ENCODE measurements at places on chromosomes 1 and 21.

DNA sequence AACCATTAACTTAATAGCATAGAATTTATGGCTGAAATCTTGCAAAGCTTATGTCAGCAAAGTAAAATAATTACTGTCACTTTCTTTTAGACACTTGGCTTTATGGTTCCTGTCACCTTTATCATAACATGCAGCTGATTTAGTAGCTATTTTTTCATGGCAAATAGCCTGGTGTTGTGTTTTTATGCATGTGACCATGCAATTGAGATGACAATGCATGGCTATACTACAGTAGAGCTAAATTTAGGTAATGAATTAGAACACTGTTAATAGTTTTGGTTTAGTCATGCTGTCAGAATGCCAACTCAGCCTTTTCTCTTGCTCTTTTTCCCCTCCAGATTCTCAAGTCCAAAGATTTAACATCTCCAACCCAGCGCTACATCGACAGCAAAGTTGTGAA is 88.6 kb downstream of the TGFB2 start:
- DNase-seq: no peak

DNA sequence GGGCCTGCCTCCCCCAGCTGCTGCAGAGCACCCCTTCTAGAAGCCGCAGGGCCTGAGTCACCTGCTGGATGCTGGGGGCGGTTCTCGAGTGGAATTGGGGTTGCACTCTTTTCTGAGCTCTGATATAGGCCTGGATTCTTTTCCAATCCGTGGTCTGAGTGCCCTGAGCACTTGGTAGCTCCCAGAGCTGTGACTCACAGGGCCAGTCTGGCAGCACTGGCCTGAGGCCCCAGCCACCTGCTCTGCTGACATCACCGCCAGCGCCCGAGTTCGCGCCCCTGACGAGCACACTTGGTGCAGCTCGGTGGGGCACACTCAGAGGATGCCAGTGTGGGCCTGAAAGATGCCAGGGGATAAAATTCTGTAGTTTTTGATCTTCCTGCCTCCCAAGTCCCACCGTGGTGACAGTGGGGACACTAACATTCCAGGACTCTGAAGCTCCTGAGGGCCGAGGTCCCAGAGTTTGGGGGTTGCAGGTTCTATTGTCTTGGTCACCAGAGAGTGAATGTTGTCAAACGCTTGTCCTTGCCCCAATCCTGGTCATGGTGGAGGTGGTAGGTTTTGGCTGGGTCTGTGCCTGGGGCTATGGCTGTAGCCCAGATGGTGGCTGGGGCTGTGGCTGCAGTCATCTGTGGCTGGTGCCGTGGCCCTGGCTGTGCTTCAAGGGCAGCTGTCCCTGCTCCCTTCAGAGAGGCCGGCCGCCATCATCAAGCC is 74.6 kb downstream of the OBSCN start:
- DNase-seq: no peak

DNA sequence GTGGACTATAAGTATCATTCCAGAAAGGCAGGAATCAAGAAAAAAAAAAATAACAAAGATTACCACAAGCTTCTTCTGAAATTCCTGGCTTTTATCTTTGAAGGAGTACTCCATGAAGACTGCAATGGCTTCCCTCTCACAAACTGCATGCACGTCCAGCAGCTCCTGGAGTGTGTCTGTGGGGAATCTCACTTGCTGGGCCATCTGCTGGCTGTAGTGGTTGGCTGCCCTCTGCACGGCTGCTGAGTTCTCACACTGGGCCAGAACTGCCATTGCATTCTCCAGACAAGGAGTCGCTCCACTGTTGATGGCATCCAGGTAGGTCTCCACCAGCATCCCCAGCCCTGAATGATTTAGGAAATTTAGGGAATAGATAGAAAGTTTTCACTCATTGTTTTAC is 23.3 kb upstream of the GBP2 start:
- DNase-seq: no peak

DNA sequence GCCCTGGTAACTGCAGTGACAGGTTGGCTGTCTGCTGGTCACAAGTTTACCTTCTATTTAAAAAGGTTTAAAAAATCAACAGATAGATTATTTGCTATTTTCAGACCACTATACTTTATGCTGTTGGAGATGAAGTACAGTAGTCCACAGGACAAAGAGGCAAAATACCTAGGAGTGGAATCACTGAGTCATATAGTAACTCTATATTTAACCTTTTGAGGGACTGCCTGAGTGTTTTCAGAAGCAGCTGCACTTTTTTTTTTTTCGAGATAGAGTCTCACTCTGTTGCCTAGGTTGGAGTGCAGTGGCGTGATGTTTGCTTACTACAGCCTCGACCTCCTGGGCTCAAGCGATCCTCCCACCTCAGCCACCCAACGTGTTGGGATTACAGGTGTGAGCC is 11.7 kb downstream of the CNIH4 start:
- no peak for DNase-seq

DNA sequence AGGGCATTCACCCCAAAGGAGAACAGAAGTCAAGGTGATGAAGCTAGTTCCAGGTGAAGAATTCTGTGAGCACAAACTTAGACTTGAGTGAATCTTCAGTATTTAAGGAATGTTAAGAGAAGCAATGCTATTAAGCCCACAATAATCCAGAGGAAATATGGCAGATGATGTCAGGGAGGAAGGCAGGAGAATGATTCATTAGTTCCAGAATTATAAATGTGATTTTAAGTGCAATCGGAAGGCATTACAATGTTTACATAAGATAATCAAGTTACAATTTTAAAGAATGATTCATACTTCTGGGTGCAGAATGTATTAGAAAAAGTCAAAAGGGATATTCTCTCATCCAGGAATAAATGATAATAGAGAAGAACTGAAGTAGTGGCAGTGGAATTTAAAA is 545.2 kb upstream of the BRINP3 start:
- DNase-seq: no peak

DNA sequence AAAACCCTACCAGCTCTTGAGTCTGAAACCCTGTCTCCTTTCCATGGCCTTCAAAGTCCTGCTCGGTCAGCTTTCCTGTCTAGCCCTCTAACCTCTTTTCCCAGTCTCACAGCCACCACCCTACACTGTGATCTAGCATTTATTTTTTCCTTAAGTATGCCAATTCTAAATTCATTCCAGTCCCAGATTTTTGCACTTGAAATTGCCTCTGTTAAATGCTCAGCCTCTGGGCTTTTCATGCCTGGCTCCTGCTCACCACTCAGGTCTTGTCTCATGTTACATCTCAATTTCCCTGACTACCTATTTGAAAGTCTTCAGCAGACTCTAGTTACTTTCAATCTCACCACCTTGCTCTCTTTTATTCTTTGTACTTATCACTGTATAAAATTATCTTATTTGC is 176.2 kb downstream of the ADGRL4 start:
- DNase-seq: no peak

GRCh38 chr1:38275960-38276359 is 229.4 kb upstream of the POU3F1 start:
- DNase-seq: no peak

DNA sequence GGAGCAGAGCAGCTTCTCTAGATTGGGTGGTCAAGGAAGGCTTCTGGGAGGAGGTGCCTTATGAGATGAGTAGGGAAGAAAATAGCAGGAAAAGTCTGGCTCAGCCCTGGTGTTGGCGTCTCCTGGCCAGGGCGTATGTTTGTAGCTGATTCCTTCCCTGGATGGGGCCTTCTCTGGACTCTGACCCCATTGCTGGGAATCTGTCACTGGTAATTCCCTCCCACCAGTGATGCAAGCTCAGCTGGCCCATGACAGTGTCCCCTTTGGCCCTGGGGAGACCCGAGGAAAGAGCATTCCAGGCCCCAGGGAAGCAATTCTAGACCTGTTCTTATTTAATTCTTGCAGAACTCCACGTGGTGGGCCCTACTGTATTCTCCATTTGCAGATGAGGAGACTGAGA is 20.7 kb downstream of the IGSF21 start:
- no peak for DNase-seq

DNA sequence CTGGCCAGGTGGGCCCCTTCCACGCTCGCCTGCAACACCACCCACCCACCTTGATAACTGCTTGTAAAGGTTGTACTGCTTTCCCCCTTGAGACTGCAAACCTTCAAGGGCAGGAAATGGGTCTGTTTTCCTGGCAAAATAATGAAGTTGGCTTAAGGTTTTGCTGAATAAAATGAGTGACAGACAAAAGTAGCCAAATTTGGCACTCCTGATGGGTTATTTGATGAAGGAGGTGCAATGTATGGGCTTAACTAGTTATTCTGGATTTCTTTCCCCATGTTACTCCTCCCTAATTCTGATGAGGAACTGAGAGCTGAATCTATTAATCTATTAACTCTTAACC is 14.6 kb upstream of the HLCS start:
- no peak for DNase-seq

DNA sequence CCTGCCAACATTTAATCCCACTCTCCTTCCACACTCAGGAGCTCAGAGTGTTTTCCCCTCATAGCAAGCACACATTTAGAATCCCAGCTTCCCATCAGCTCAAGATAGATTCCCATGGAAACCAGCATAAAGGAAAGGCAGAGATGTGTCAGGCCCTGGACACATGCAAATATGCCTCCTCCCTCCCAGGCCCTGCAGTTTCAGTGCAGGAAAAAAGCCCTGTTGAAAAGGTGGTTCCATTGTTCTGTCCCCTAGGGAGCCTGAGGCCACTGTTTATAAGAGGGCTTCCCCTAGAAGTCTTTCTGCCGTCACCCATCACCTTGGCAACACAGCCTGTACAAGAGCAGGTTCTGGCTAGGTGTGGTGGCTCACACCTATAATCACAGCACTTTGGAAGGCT is 3.6 kb downstream of the CACNA1S start:
- DNase-seq: no peak
